Heart left ventricle (tissue), 16 donors: ENCODE measurements at places on chromosomes 6 and 20. TPM values are rescaled to one million over a fixed set of nuclear protein-coding genes. Genes with fewer than 3 reads are reported as not detected.
A peak's percentile ranks its signal among the peaks of the same experiment; 100 is the strongest.

The SUMO4 gene
- total RNA-seq: 0.38 TPM

The HSD17B8 gene
- 15.8 TPM for total RNA-seq

DNA sequence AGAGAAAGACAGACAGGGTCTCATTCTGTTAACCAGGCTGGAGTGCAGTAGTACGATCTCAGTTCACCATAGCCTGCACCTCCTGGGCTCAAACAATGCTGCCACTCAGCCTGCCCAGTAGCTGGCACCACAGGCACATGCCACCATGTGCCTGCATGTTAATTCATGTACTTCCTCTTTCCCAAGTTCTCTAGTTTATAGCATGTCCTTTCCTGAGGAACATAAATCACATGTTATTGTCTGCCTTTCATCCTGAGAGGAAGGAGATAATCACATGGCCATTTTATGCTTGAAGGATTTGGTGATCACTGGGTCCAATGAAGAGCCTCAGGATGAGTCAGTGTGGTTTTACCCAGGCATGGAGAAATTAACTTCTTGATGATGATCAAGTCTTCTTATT is 47.9 kb downstream of the COL11A2 start:
- DNase-seq: no peak

GRCh38 chr20:3804781-3805180 is 8.7 kb downstream of the CDC25B start:
- no peak for DNase-seq

GRCh38 chr6:47438481-47439347 is 38.9 kb upstream of the CD2AP start:
- peak; percentile 15 for DNase-seq

DNA sequence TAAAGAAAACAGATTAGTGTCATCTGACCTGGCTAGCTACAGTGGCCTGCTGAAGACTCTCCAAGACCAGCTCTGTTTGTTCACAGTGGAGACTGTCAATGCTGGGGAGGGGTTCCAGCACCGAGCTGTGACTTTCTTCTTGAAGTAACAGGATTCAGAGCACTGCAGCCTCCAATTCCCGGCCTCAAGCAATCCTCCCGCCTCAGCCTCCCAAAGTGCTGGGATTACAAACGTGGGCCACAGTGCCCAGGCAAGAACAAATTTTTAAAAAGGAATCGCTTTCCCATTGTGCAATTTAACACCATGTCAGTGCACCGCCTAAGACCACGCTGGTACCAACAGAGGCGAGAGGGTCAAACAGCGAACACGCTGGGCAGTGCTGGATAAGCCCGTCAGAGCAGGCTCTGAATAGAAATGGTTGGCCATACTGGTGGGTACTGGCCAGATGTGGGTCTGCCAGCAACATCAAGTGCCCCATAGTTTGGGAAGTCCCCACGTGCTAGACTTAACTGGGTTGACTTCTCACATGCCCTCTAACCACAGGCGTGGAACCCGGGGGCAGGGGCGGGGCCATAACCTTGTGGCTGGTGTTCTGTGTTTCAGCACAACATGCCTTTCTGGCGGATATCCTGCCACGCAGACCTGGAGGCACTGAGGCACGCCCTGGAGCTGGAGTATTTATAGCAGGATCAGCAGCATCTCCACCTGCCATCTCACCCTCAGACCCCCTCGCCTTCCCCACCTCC is 168.9 kb downstream of the ZMYND8 start:
- DNase-seq: no peak

GRCh38 chr6:12182676-12183075 is 107.5 kb upstream of the EDN1 start:
- DNase-seq: no peak

DNA sequence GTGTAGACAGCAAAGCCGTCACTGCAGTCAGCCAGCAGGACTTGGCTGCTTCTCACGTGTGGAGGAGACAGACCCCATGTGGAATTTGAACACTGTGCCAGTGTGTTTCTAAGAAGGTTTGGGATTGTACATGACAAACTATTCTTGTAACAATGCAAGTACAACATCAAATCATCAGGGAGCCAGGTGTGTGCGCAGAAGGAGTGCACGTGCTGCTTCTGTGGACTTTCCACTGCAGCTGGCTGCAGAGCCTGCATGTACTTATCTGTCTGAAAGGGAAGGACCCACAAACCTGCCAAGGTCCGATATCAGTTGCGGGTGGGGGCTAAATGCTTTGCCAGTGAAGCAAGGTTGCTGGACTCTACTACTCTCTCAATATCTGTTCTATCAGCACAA is 211.6 kb downstream of the WDR27 start:
- DNase-seq: no peak

DNA sequence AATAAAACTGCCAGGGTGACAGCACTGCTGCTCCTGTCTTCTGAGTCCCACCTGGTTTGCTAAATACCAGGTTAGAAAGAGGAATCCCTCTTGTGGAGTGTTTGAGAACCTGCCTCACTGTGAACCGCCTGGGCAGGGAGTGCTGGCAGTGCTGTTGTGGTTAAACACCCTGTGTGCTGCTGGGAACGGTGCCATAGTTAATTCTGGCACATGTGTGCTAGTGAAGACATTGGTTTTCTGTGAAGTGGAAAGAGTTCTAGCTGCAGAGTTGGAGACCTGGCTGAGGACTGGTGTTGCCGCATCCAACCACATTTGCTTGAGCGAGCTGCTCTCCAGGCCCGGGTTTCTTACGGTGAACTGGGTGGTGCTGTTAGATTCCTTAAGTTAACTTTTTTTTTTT is 72.7 kb downstream of the IGF2R start:
- DNase-seq: peak; percentile 52
